ENCODE measurements at places on chromosomes 3 and 15. TPM values are rescaled to one million over a fixed set of nuclear protein-coding genes. Genes with fewer than 3 reads are reported as not detected.

Gene EPHB3
- 54.4 TPM for polyA plus RNA-seq

Gene BHLHE40
- polyA plus RNA-seq = 16.2 TPM

Gene TEX55
- polyA plus RNA-seq = not detected

Gene GTPBP8
- 15.4 TPM for polyA plus RNA-seq

GRCh38 chr3:85626662-85627061, 667.9 kb downstream of the CADM2 start:
- no peak for DNase-seq

- no peak for DNase-seq
Observed at GRCh38 chr3:32992310-32992686, 40.9 kb downstream of the CCR4 start.

GRCh38 chr15:80783260-80783659, 4.1 kb downstream of the CEMIP start:
- no peak for DNase-seq

DNA sequence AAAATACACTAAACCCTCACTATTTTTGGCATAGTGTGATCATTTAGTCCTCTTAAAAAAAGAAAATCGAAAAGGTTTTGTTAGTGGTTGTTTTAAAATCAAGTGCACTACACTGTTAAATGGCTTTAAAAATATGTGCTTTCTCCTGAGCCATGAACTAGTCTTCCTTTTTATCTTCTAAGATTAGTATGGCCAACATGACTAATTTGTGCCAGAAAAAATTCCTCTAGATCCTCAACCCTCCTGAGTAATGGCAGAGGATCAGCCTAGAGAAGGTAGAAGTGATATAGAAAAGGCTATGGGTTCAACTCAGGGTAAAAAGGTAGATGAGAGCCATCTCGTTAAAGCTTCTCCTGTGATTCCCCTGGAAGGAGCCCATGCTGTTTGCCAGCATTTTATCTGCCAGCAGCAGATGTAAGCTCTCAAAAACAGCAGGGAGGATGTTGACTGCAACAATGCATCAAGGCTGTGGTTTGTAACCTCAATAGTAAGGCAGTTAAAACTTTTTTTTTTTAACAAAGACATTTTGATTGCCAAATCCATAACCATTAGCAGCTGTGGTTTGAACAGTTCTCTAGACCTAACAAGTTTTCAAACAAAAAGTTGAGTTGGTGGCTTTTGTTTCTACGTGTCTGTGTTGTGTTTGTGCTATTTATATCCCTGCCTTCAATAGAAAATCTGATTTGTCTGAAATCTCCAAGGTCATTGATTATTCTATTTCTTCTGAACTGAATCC, 30.2 kb upstream of the ZNF609 start:
- peak; percentile 73 for DNase-seq

- DNase-seq = peak; percentile 100
Observed at GRCh38 chr3:115147329-115148141, 447 bp upstream of the ZBTB20 start.

DNA sequence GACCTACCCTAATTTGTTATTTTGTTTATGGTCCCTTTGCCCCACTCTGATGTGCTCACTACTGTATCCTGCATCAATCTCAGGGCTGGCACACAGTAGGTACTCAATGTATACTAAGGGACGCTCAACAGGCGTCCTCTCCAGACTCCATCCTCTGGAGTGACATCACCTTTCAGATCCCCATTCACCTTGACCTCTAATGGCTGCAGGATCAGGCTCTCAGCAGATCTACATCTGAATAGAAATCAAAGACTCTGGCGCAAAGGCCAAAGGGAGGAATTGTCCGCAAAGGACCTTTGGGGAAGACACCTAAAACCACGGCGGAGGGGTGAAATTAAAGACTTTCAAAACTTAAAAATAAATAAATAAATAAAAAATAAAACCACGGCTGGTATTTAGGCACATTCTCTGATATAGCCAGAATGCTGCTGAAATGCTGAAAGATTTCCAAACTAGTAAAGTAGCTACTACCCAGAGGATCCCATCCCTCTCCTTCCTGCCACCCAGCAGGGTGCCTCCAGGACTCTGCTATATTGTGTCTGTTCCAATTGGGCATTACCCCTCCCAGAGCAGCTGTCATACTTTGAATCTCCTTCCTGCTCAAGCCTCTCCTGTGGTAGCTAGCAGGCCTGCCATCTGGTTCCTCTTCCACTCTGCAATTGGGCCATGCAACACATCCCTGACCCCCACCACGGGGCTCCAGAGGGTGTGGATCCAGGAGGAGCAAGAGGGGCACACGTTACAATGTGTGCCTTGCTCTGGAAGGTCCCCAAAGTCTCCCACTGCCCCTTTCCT, 6.1 kb downstream of the SHF start:
- no peak for DNase-seq

DNA sequence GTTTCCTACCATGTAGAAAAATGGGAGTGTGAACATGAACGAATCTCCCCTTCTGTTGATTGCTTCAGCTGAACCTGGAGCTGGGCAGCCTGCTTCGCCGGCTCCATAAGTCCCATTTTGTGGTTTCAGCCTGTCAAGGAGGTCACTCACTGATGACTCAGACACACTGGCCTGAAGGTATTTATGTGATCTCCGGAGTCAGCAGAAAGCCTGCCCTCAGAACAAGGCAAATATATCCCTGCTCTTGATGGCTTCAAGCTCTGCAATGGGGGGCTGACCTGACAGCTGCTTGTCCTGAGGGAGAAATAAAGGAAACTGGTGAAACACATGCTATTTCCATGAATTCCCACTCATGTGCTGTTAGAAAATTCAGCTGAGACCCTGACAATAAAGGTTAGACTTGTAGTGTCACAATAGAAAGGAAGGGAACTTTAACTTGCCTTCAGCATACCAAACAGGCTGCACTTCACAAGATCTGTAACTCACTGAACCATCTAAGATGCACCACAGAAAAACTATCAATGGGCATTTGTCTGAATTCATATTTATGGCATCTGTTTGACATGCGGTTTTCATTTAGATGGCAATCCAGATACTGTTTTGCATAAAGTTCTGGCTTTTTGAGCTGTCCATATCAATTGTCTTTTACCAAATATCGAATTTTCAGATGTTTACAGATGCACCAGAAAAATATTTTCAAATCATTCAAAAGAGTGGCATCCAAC, 282.0 kb upstream of the VEPH1 start:
- DNase-seq = peak; percentile 62

- no peak for DNase-seq
Observed at GRCh38 chr3:28726840-28727239, 378.2 kb upstream of the AZI2 start.

DNA sequence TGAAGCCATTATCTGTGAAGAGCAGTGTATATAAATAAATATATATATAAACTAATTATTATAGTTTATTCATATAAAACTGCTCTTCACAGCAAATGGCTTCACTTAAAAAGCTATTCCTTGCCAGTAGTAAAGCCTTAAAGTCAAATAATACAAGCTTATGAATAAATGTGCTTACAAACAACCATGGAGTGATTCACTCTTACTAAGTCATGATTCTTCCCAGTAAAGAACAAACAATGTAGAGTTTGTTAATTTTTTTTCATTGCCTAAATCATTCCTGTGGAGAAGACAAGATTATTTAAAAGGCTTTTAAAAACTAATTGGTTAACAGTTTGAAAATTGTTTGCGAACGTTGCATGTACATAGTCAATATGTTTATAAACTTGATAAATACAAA, 140.7 kb downstream of the PLCH1 start:
- no peak for DNase-seq

DNA sequence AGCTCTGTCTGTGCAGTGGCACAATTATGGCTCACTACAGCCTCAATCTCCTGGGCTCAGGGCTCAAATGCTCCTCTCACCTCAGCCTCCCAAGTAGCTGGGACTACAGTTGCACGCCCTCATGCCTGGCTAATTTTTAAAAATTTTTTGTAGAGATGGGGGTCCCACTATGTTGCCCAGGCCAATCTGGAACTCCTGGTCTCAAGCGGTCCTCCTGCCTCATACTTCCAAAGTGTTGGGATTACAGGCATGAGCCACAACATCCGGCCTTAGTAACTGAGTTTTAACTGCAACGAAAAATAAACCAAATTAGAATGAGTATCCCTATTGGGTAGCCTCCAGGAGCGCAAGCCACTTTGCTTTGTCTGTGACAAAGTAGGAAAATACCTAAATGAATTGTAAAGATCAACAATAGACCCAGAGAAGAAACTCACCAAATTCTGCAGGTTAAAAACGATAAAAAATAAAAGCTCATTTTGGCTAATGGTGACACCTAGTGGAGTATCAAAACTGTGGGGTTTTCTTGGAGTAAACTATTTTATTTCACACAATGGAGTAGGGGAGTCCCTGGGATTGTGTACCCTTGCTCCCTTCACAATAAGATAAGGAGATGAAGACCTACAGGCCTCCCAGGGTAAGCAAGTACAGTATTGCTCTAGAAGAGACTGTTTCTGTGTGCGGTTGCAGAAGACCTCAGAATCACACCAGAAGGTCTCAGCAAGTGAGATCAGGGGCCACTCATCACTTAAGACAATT, 21.0 kb upstream of the CA12 start:
- peak; percentile 46 for DNase-seq

GRCh38 chr15:50137330-50137761, 18.3 kb upstream of the ATP8B4 start:
- no peak for DNase-seq

DNA sequence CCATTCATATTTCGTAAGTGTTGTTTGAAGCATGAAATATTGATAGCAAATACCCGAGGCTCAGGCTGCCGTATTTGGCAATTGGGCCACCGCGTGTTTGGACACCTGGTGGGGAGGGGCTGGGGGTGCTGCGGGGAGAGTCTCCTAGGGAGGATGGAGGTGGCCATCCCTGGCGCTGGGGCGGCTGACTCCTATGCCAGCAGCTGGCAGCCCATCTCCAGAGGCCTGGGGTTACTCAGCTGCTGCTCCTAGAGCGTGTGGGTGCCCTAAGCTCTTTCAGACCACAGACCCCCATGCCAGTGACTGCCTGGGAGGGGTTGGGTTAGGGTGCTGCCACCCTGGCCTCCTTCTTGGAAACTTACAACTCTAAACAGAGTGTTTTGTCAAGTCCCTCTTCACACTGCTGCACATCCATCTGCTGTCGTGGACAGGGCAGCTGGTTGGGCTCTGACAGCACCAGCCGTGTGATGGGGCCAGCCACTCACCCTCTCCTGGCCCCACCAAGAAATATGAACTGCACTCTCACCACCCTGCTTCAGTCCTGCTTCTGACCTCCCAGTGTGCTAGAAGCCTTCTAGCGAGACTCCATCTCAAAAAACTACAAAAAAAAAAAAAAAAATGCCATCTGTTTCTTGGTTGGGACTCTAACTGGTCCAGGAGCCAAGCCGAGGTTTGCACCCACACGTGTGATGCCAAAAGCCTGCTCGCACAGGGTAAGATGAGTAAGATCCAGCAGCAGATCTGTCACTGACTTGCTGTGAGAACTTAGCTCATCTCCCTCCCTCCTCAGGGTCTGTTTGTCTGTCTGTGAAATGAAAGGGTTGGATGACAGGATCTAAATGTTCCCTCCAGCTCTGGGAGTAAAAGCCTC, 156.2 kb downstream of the MEGF11 start:
- DNase-seq = no peak

- DNase-seq = no peak
Observed at GRCh38 chr3:112802338-112802737, 44.3 kb downstream of the CD200R1L start.

- no peak for DNase-seq
Observed at GRCh38 chr3:147000274-147000673, 395.1 kb upstream of the PLSCR5 start.

DNA sequence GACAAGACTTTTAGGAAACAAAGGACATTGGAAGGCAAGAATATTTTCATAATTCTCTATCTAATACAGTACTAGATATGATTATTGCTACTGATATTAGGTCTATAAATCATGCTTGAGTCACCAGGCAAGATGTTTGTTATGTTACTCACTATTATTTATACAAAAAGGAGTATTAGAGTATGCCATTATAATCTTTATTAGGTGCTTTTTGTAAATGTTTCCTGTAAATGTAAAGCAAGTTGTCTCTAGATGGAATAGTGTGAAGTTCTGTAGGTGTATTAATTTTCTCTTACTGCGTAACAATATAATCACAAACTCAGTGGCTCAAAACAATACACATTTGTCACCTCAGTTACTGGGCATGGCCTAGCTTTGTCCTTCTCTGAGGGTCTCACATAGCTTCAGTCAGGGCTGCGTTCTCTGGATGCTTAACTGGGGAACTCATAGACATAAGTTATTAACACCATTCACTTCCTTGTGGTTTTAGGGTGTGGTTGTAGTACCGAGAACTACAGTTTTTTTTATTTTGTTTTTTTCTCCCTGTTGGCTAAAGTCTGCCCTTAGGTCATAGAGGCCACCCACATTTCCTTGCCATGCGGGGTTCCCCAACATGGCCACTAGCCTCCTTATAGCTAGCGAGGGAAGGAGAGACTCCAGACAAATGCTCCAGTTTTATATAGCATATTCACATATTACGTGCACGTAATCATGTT, 20.3 kb upstream of the MAP3K13 start:
- DNase-seq = no peak

DNA sequence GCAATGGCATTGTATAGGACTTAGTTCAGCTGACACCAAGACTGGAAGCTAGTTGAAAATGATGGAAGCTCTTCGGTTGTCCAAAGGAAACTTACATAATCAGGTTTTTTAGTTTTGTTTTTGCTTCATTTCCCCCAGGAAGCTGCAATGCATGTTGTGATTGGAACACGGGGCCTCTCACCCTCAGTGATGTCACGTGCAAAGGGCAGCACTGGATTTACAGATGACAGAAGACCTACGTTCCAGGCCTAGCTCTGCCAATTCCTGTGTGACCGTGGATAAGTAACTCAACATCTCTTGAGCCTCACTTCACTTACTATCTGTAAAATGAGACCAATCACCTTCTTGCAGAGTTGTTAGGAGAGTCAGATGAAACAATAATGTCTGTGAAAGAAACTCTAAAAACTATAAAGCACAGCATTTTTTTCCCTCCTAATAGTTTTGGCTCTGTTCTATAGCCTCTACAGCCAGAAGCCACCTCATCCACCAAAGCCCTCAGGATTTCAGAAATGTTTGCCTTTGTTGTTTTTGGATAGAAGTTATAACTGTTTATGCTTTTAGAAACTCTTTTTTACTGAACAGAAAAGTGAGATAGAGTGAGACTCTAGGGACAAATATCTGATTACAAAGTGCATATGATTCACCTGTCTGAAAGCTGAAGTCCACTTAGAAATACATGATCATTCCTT, 4.6 kb downstream of the RBSN start:
- DNase-seq = no peak

DNA sequence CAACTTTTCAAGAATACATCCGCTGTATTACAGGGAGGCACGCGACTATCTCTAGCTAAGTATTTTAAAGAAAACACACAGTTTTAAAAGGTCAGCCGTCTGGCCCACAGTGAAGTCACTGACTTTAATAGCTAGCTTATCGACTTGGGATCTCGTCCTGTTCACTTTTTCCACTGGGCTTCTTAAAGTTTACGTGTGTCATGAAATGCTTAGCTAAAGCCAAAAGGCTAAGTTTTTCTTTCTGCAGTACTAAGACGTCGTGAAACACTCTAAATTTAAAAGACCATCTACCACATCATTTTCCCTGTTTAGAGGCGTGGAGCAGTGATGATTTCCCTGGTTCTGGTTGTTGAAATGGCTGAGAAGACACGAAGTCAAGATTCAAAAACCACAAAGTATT, 27.1 kb downstream of the LRIG1 start:
- DNase-seq = no peak

Data from muscle of back (tissue), 13 donors.